ENCODE measurements at places on chromosomes 3 and 15.

DNA sequence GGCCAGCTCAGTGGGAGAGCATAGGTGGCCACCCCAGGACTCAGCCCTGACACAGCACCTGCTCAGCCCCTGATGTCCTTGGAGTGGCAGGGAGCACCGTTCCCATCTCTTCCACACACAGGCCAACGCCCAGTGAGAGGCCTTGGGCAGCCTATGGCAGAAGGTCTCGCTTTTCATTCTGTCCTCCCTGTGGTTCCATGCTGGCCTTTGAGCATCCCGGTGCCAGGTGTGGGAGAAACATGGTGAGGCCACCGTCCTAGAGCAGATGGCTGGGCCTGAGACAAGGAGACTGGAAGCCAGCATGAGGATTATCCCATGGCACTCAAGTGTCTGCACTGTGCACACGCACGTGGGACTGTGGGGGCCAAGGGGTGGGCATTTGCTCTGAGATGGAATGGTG lies 25.1 kb downstream of the ADCY5 start:
- no peak for DNase-seq

- no peak for DNase-seq
These were observed 71.4 kb upstream of the TLE3 start for GRCh38 chr15:70169147-70169546.

DNA sequence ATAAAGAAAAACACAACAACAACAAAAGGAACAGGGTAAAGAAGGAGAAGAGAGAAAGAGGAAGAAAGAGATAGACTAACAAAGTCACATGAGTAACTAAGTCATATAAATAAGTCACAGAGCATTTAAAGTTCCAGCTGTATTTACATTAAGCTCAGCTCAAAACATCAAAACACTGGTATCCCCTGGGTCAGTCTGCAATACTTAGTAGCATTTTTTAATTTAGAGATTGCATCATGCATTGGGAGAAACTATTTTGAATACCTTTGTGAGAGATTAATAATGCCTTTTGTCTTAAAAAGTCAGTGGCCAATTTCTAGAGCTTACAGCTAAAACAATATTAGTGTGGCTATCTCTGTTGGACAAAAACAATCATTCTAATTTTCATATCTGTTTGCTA lies 78.4 kb downstream of the NEK10 start:
- no peak for DNase-seq

DNA sequence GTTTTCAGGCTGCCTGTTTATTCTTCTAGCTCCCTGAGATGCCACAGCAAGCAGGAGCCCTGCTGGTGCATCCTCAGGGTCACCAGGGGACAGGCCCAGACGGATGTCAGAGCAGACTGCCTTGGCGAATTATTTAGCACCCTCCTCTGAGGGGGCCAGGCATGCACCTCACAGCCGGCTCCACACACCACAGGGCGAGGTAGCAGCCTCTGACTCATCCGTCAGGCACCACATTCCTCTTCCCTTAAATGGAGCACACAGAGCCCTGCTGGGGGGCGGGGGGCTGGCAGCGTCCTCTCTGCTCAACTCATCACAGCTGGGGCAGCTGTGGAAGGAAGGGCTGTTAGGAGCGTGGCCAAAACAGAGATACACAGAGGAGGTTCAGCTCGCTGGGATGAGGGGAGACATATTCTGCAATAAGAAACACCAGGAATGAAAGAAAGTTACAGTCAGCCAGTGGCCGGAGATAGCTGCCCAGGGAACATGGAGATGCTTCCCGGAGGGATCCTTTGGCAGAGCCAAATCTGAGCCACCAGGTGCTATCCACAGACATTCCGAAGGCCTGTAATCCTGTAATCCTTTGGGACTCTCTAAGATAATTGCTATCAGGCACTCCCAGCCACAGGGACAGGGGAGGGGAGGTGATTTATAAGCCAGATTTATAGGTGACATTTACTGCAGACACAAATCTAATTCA lies 13.9 kb upstream of the PRICKLE2 start:
- DNase-seq: no peak
